ENCODE measurements at places on chromosomes 13 and 19.

GRCh38 chr13:65293530-65294198 is 1936.5 kb downstream of the PCDH9 start:
- DNase-seq, result no peak

DNA sequence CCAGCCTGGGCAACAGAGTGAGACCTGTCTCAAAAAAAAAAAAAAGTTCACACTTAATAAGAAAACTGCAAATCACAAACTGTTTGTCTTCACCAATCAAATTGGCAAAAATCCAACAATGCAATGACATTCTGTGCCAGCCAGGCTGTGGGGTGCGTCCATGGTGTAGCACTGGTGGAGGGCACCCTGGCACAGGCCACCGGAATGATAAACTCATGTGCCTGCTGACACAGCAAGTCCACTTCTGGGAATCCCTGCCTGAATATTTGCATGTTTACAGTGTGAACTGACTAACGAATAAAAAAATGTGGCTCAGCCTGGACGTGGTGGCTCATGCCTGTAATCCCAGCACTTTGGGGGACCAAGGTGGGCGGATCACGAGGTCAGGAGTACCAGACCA is 1.6 kb upstream of the LRRC25 start:
- DNase-seq, result no peak

DNA sequence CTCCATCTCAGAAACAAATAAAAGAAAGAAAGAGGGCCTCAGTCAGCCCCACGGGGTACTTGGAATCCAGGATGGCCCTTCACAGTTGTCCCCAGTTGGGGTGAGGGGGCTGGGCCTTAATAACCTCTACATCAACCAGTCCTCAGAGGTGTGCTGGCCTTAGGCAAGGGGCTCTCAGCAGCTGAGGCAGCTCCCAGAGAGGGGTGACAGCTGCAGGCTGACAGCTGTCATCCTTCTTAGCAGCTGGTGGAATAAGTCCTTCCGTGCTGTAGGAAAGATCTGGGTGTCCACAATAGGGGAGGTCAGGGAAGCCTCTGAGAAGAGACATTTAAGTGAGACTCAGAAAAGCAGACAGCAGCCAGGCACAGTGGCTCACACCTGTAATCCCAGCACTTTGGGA is 7.4 kb downstream of the BCAM start:
- no peak for DNase-seq

DNA sequence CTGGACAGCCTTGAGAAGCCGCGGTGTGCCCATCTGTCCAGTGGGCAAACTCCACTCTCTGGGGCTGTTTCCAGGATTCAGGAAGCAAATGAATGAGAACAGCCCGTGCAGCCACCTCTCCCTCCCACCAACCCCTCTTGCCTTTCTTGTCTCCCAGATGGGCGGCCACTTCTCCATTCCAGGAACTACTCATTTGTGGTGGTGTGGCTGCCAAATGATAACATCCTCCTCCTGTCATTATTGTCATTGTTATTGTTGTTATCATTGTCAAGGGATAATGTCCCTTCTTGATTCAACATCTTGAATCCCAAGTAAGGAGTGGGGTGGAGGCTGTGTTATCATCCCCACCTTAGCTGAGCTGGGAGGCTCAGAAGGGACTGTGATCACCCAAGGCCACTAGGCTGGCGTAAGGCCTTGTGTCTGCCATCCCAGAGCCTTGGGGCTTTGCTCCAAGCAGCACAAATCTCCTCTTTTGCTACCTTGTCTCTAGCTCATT is 1.6 kb downstream of the DNM2 start:
- no peak for DNase-seq
